ENCODE measurements at places on chromosomes 12 and 14. TPM values are rescaled to one million over a fixed set of nuclear protein-coding genes. Genes with fewer than 3 reads are reported as not detected.

DNA sequence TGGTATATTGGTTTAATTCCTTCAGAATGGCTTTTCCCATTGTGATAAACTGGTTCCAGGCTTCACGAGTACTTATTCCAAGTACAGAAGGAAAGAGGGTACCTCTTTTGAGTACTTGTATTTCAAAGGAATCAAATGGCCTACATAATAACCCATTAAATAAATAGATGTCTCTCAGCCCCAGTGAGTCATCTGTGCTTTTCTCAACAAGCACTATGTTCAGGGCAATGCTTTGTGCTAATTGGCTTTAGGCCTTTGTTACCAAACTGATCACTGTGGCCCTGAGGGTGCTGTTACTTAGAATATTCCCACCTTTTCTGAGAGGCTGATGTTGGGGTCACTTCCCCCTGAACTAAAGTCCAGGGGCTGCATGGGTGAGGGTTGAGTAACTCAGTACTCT lies 107.1 kb downstream of the LRRK2 start:
- DNase-seq: no peak

GRCh38 chr14:99147366-99147740 lies 124.6 kb downstream of the BCL11B start:
- no peak for DNase-seq

DNA sequence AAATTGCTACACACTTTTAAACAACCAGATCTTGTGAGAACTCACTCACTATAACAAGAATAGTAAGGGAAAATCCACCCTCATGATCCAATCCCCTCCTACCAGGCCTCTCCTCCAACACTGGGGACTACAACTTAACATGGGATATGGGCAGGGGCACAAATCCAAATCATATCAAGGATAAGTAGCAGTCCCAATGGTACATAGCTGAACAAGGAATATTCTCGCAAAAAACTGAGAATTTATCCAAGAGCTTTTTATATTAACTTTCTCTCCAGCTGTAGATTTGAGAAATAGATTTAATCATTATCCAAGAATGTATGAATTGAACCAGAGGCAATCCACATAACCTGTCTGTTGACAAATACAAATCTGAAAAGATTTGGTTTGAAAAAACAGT lies 185.2 kb downstream of the TMTC3 start:
- DNase-seq: no peak

GRCh38 chr14:25010471-25010870 lies 39.5 kb downstream of the STXBP6 start:
- DNase-seq: no peak

The ACSS3 gene
- 22.9 TPM for total RNA-seq

The PCED1B gene
- 8.1 TPM for total RNA-seq

The RAB3IP gene
- 29.5 TPM for total RNA-seq

The R3HDM2 gene
- total RNA-seq: 52.4 TPM

The UTP20 gene
- total RNA-seq: 13.1 TPM

All from left lung (tissue), 14 donors.